Upper lobe of left lung (tissue), 6 donors: ENCODE measurements at places on chromosomes 16 and 17. TPM values are rescaled to one million over a fixed set of nuclear protein-coding genes. Genes with fewer than 3 reads are reported as not detected.

DNA sequence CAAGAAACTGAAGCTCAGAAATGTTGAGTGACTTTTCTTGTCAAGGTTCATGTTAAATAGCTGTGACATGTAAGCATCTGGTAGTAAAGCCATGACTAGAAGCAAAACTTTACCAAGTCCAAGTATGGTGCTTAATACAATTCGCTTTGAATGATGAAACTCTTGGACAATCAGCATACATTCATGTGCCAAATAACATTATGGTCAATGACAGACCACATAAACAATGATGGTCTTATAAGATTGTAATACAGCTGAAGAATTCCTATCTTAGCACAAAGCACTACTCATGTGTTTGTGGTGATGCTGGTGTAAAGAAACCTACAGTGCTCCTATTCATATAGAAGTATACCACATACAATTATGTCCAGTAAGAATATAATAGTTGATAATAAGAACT lies 97.1 kb upstream of the RPRML start:
- no peak for DNase-seq

- DNase-seq = no peak
Measured at GRCh38 chr16:55496509-55497145, 12.2 kb upstream of the LPCAT2 start.

The CD300H gene
- total RNA-seq = 2.7 TPM

The ST6GALNAC2 gene
- total RNA-seq = 39.4 TPM

- DNase-seq = no peak
Measured at GRCh38 chr16:23024044-23024443, 125.2 kb downstream of the USP31 start.

DNA sequence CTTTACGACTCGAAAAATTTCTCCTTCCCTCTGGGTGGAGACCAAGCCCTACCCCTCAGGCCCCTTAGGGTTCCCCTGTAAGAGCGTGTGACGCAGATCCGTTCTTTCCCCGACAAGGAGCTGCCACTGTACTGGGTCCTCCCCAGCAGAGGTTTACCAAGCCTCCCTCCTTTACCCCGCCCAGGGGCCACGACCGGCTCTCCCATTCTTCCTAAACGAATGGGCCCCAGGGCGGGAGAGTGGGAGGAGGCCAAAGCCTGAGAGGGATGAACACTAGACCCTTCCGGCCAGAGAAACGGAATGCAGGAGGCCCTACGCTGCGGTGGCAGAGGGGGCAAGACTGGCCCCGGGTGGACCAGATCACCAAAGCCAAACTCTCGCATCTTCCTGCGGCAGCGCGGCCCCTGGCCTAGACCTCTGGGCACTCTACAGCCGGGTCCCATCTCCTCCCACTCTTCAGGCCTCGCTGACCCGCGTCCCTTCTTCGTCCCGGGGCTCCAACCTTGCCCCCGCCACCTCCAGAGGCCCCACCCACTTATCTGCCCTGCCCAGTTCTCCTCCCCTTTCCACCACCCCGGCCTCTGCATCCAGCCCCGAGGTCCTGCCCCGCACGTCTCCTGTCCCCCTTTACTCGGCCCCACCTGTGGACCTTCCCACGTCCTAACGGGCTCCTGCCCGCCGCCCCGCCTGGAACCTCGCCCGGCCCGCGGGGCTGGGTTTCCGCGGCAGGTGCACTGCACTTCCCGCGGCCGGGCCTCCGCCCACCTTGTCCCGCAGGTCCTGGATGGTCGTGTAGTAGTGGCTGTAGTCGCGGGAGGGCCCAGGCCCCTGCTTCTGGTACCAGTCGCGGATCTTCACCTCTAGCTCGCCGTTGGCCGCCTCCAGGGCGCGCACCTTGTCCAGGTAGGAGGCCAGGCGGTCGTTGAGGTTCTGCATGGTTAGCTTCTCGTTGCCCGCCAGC lies 765 bp downstream of the KRT19 start:
- DNase-seq = peak; percentile 88

GRCh38 chr17:9798724-9799123 lies 7.3 kb upstream of the DHRS7C start:
- DNase-seq = no peak

DNA sequence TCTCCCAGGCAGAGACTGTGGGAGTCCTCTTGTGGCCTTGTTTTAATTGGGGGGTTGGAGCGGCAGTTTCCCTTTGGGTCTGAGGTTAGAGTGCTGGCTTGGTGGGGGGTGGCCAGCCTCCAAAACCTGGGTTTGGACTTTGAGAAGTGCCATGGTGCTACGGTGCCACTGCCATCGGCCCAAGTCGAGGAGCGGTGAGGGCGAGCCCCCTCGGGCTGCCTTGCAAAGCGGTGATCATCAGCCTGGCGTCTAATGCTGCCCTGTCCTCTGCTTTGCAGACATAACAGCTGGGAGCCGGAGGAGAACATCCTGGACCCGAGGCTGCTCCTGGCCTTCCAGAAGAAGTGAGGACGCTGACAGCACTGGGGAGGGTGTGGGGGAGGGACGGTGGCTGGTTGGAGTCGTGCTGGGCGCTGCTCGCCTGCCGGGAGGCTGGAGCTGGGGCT lies 1.2 kb downstream of the CBX2 start:
- peak; percentile 66 for DNase-seq

The ITGB3 gene
- total RNA-seq = 3.4 TPM

The GSDMA gene
- not detected for total RNA-seq

GRCh38 chr16:49912721-49913120 lies 56.8 kb upstream of the ZNF423 start:
- no peak for DNase-seq

- no peak for DNase-seq
Measured at GRCh38 chr17:78398390-78398789, 19.9 kb downstream of the PGS1 start.

DNA sequence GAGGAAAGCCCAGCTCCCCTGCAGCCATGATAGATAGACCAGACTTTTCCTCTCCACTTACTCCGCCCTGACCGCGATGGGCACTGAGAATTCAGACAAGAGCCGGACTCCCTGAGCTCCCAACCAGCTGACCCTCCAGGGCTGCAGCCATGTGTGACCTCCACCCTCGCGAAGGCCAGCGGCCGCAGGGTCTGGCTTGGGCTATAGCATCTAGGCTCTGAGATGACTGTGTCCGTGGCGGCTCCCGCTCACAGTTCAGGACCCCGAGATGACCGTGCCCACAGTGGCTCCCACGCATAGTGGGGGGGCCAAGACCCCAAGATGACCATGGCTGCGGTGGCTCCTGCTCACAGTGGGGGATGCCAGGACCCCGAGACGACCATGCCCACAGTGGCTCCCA lies 18.0 kb downstream of the ZFPM1 start:
- peak; percentile 76 for DNase-seq

DNA sequence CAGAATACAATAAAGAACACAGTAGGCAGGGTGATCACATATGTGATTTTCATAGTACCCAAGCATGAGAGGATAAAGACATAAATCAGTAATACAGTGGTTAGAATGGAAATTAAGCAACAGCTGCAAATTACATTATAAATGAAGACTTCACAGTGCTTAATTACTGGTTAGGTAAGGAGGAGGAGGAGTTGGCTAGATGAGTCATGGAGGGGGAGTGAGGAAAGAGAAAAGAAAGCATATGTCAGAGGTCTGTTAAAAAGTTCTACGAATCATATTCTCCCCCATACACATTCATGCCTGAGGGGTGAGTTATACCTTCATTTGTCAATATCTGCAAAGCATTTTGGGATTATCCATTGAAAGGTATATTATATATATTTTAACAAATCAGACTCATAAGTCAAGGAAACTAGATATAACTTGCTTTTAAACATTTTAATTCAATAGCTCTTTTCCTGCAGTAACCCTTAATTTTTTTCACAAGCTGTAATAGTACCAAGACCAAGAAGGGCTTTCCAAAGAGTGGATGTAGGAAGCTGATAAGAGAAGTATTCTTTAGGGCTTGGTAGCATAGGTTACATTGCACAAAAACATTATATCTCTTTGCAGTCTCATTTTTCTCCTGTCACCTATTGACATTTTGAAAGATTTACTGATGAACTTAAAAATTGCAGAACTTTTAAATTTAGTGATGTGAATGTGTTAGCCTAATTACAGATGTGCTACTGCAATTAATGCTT lies 99.3 kb downstream of the STXBP4 start:
- DNase-seq = no peak

GRCh38 chr17:61490540-61490975 lies 38.3 kb downstream of the TBX4 start:
- DNase-seq = no peak

GRCh38 chr16:49530427-49530970 lies 156.9 kb downstream of the C16orf78 start:
- no peak for DNase-seq

DNA sequence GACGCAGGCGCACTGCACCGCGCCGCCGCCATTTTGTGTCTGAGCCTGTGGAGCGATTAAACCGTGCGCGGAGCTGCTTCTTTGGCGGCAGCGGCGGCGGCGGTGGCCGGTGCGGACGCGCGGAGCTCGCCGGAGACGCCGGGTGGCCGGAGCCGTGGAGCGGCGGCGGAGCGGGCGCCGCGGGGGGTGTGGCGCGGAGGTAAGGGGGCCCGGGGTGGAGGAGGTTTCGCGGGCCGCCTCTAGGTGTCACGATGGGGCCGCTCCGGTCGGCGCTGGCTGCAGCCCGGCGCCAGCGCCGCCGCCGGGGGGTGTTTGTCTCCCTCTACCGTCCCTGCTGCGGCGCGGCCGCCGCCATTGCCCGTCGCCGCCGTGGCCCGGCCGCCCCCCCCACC lies at the start of gene CTCF:
TSS of gene CTCF (plus strand) at position 1 of the 392 bp plus-strand sequence. CDS start 48,307 bp downstream, outside the sequence.
- peak; percentile 96 for DNase-seq

The ITGA2B gene
- total RNA-seq = 11.5 TPM

The ZCCHC14 gene
- 25.0 TPM for total RNA-seq

DNA sequence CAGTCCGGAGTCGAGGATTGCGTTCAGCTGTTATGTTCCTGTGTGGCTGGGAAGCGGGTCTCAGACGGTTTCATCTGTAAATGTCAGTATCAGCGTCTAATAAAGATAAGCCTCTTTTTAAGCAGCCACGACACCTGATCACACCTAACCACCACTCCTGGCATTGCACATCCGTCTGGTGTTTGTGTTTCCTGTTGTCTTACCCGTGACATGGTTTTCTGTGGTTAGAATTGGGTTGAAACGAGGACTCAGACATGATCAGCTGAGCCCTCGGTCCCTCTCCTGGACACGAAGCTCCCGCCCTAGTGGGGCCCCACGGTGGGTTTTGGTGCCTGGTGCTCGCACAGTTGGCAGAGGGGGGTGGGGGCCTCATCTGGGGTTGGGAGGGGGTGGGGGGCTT lies 18.3 kb downstream of the CPNE7 start:
- DNase-seq = no peak

DNA sequence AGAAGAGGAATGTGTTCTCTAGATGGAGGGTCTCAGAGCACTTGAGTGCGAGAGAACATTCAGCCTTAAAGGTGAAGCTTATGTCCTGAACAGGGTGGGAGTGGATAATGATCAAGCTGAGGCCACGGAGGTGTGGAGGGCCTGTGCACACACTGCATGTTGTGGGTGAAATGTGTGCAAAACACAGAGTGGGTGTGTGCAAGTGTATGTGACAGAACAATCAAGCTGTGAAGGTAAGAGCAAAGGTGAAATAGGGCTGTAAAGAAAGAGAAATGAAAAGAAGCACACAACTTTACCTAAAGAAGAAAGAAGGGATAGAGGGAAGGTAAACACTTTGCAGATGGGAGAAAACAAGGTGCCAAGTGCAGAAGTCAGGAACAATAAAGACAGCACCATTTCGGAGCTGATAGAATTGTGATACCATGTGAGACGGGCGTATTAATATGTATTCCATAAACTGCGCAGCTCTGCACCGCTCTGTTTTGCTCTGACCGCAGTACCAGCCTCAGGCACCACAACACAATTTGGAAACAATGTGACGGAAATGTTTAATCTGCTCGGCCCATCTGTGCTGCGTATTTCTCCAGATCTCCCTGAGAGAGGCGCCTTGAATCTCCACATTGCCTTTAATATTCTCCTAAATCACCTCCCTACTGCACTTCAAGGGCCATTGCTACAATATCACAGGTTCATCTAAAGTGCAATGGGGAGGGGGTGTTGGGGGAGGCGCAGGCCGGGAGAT lies 40.6 kb downstream of the SNX11 start:
- no peak for DNase-seq

DNA sequence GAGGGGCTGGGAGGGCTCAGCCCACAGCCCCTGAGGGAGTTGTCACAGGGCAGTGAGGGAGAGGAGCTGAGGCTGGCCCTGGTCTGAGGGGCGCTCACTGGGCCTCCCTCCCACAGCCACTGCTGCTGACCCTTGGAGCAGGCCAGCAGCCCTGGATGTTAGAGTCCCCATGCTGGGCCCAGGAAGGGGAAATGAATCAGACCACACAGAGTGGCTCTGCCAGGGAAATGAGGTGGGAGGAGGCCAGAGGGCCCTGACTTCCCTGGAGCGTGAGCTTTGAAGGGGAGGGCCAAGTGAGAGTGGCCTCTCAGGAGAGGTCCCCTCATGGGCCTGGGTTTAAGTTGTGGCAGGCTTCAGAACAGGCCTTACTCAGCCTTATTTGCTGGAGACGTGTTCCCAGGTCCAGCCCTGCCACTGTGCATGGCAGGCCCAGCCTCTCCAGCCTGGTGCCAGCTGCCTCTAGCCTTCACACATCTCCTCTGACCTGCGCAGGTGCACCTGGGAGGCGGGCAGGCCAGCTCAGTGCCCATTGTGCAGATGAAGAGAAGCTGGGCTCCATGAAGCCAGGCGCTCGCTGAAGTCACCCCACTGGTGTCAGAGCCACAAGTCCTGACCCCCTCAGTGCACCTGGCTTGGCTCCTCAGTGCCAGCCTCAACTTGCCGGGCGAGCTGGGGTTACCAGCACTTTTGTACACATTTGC lies 15.4 kb downstream of the GPT2 start:
- DNase-seq = peak; percentile 76

The MAPT gene
- total RNA-seq = 2.1 TPM

- DNase-seq = no peak
Measured at GRCh38 chr17:68101987-68102314, 66.4 kb downstream of the KPNA2 start.

GRCh38 chr17:19453296-19453695 lies 42.3 kb downstream of the RNF112 start:
- no peak for DNase-seq

- DNase-seq = no peak
Measured at GRCh38 chr17:65293584-65294180, 156.5 kb downstream of the RGS9 start.

DNA sequence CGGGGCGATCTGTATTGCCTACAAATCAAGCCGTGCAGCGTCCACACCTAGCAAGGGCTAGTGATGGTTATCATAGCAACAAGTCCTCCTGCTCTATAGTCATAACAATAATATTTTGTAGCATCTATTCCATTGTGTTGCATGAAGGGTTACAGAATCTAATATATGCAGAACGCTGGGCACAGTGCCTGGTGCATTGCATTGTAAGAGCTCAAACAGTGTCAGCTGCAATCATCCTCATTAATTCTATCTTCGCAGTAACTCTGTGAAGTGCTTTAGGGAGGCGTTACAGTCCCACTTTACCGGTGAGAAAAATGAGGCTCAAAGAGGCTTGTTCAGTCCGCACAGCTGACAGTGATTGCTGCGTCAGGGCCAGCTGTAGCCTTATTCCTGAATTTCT lies 149.4 kb downstream of the RBFOX1 start:
- no peak for DNase-seq
